ENCODE measurements at places on chromosomes 6 and 20.
A peak's percentile ranks its signal among the peaks of the same experiment; 100 is the strongest.

DNA sequence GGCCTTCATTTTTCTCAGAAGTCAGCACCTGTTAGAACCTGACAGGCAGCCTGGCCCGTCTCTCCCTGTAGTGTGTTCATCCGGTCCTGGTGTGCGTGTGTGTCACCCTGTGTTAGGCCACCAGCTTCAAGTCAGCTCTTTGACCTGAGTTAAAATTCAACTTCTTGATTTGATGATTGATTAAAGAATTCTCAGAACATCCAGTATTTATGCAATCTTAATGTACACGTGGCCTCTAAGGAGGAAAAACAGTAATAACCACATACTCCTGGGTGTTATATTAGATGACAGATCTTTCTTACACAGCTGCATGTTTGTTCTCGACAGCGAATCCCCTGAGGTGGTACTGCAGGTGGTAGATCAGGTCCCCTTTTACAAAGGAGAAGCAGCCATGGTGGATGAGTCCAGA is 19.1 kb upstream of the TMEM217 start:
- DNase-seq: no peak

DNA sequence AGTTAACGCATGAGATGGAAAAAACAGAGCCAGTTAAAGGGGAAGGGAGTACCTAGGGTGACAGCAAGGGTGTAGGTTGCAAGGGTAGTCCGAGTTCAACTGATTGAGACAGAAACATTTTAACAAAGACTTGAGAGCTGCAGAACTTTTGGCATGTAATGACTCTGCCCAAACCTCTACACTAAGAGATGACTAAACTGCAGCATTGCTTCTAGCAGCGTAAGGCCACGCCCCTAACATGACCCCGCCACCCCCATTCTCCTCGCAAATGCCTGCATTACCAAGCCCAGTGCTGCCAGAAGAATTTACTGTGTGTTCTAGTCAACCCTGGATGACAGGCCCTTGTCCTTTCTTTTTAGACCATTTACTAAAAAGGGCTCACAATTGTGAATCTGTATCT is 6.3 kb upstream of the HINT3 start:
- DNase-seq: no peak

- no peak for DNase-seq
These were observed 3.3 kb downstream of the CEBPB start for GRCh38 chr20:50193836-50194421.

DNA sequence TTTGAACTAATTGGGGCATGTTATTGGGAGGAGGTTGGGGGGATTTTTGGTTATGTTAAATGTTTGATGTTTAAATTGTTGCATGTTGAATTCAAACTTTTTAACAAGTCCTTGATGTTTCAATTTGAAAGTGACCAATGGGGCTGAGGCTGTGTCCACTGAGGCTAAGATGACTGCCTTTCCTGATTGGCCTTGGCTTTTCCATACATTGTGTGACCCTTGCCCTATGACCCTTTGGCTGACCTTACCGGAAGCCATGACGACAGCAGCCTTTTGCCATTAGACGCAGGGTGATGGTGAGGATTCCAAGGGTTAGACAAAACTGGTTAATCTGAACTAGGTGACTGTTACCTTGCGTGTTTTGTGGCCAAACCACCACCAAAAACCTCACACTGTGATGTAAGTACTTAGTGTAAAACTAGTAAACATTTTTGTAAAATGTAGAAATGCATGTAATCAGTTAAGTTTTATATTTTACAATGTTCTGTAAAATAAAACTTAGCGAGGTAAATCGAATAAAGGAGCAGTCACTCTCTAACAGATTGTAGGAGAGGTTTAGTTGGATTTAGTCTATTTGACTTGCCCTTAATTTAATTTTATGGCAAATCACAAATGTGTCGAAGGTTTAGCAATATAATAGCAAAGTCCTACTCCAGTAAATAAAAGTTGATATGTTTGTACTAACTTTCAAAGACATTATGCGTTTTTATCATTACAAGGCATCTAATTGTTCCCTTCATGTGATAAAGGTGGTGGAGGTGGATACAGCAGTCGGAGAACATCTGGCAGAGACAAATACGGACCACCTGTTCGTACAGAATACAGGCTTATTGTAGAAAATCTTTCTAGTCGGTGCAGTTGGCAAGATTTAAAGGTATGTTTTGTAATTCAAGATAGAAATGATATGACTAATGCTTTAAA is 1.6 kb downstream of the SRSF6 start:
- DNase-seq: no peak

- DNase-seq: peak; percentile 89
These were observed 14.3 kb downstream of the PSMB9 start for GRCh38 chr6:32868257-32868788.

DNA sequence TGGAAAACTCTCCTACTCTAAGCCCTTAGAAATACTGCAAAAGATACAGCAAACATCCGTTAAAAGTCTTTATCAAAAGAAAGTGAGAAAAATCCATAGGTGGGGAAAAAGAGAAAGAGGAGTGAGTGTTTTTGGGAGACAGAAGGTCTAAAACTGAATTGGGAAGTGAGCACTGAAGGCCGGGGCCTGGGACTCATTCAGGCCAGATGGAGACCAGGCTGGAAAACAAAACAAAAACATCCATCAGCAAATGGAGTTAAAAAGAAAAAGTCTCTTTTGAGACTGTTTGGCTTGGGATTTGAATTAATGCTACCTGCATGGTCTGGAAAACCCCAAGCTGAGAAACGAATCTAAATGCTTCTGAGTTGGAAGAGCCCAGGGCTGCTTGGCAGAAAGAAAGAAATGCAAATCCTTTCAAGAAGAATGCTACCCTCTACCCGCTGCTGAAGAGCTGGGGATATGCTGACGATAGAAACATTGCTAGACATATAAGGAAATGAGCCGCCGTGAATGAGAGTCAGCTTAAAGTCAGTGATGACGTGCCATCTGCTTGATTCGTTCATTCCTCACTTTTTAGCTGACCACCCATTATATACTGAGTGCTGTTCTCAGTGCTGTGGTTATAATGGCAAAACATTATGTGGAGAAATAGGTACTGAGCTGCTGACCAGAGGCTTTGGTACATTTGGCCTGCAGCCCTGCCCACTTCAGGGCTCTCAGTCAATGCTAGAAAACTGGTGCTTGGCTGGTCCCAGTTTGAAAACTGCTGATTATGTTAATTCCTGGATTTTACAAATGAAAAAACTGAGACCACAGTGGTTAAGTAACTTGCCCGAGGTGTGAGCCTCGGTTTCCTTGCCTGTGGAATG is 28.0 kb upstream of the TULP4 start:
- no peak for DNase-seq

DNA sequence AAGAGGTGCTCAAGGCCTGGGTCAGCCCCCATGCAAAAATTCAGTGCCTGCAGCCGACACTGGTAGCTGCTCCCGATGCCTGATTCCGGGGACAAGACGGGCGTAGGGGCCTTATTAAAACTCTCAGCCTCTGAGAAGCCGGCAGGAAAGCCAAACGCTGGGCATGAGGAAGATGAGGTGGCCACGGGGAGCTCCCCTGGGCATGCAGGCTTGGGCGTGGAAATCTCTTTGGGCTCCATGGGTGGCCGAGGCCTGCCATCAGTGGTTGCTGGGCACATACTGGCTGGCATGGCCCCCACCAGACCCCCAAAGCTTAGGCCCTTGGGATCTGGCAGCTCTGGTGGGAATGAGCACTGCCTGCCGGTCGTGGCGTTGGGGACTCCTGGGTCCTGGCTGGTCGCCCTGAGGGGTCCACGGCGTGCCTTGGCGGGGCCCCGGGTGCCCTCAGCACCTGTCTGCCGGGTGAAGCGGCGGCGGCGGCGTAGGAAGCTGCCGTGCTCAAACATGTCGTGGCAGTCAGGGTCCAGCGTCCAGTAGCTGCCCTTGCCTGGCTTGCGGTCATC is 586 bp downstream of the FOXS1 start:
- DNase-seq: no peak

GRCh38 chr6:14189074-14189473 is 71.5 kb downstream of the CD83 start:
- no peak for DNase-seq

GRCh38 chr6:111918825-111919224 is 45.6 kb upstream of the FYN start:
- DNase-seq: no peak

GRCh38 chr6:96967957-96968871 is 43.7 kb downstream of the KLHL32 start:
- no peak for DNase-seq

GRCh38 chr20:62815066-62815991 is 1.5 kb upstream of the COL9A3 start:
- DNase-seq: no peak

- no peak for DNase-seq
These were observed 41.1 kb downstream of the TFAP2A start for GRCh38 chr6:10373642-10374359.

DNA sequence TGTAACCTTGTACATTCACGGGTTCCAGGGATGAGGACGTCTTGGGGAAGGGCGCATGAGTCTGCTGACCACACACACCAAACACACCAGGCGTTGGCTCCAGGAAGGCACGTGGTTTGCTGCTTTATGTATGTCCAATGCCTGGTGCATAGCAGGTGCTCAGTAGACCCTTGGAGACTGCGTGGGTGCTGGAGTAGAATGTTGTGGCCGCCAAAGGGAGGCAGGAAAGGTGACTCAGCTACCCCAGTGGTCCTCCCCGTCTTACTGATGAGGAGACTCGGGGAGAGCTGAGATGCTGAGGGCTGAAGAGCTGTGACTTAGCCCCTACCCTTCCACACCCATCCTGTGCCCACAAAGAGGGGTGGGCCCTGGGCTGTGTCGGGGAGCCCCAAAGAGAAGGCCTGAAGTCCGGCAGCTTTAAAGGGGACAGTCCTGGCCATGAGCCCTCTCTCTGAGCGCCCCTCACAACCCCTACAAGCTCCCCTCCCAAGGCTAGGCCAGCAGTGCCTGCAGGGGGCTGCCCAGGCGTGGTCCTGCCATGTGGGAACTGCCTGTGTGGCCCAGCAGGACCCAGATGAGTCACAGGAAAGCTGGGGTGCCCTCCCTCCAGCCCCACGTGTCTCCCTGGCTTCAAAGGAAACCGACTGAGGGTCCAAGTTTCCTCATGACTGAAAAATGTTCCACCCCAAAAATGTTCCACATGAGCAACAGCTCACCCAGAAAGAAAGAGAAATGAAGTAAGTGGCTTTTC is 28.0 kb upstream of the PTGIS start:
- DNase-seq: peak; percentile 22

- DNase-seq: no peak
These were observed 49.4 kb downstream of the CTCFL start for GRCh38 chr20:57475388-57476083.

DNA sequence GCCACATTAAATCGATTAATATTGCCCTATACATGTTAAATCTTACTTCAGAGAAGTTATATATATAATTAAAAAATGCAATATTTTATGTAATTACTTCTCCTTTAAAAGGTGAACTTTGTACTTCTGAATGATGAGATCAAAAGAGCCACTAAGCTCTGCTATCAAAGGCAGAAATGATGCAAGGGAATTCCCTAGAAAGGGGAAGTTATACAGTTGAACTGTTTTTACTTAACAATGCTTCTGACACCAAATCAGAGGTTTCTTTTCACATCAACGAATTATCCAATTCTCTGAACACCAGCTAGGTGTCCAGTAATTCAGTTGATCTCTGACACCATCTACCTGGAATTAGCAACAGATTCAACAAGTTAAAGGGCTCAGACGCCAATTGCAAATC is 319.9 kb upstream of the TSHZ2 start:
- DNase-seq: no peak

DNA sequence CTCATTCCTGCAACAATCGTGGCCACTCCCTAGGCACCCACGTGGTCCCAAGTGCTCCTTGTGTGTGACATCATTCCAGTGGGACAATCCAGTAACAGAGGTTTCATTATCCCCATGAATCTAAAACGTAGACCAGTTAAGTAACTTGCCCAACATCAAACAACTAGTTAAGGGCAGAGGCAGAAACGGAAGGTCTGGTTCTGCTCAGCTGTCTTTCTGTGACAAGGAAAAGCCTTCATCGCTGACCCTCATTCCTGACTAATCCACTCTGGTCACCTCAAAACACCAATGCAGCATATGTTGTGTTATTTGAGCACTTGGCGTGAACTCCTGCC is 261.4 kb upstream of the JARID2 start:
- no peak for DNase-seq

DNA sequence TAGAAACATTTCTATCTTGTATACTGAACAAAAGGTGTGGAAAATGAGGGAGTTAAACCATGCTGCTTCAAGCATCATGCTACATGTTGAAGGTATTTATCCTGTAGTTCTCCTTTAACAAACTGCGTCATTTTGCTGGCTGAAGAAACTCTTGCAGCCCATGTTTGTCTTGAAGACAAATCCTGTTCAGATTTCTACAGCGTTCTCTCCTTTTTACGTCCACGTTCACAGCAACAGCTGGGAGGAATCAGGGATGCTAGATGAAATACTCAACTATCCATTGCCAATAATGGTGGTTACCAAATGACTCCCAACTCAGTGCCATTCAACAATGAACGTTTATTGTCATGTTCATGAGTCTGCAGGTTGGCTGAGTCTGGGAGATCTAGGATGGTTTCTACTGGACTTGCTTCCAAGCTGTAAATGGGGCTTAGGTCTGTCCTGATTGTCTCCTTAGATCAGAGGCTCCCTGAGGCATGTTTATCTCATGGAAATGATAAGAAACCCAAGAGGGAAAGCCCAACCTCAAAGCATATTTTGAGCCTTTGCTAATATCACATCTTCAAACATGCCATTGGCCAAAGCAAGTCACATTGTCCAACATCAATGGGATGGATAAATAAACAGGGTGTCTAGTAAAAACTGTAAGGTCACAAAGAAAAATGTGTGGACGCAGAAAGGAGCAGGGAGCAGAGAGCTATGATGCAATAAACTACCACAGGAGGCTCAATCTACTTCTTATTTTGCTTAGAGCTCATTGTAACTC is 2.7 kb upstream of the PLCB1 start:
- no peak for DNase-seq

DNA sequence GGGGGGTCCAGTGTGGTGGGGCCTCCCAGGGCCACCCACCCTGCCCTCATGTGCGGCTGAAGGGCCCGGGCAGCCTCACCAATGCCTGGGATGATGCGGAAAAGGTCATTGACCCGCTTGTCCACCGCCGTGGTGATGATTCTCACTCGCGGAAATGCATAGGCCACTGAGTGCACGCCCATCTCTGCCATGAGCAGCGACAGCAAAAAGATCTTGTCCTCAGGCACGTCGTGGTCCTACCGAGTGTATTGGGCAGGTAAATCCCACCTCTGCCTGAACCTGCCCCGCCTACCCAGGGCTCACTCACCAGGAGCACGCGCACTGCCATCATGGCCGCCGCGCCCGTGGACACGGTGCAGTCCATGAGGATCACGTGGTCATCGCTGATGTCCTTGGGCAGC is 16.1 kb downstream of the UCKL1 start:
- DNase-seq: no peak

- DNase-seq: no peak
These were observed 1.8 kb downstream of the ZNF831 start for GRCh38 chr20:59165396-59165795.
